ENCODE measurements at places on chromosomes 13 and 19.
A peak's percentile ranks its signal among the peaks of the same experiment; 100 is the strongest.

DNA sequence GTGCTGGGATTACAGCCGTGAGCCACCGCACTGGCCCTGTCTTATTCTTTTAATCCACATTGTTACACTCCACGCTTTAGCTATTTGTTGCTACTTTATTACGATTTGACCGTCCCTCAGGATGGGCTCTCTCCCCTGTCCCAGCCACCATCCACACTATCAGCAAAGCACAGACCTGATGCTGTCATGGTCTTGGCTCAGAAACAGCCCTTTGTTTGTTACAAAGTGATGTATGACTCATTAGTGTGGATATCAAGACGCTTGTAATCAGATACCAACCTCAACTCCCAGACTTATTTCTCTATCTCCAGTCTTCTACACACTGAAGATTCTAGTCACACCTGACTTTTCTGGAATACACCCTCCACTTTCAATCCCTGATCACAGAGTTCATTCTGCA, 84.6 kb upstream of the FREM2 start:
- no peak for DNase-seq

- DNase-seq, result peak; percentile 94
Observed at GRCh38 chr19:10095948-10096614, 6.4 kb downstream of the ANGPTL6 start.

GRCh38 chr19:38831142-38831605, 420 bp downstream of the ECH1 start:
- no peak for DNase-seq

GRCh38 chr13:113126265-113127150, 3.9 kb downstream of the F10 start:
- no peak for DNase-seq

DNA sequence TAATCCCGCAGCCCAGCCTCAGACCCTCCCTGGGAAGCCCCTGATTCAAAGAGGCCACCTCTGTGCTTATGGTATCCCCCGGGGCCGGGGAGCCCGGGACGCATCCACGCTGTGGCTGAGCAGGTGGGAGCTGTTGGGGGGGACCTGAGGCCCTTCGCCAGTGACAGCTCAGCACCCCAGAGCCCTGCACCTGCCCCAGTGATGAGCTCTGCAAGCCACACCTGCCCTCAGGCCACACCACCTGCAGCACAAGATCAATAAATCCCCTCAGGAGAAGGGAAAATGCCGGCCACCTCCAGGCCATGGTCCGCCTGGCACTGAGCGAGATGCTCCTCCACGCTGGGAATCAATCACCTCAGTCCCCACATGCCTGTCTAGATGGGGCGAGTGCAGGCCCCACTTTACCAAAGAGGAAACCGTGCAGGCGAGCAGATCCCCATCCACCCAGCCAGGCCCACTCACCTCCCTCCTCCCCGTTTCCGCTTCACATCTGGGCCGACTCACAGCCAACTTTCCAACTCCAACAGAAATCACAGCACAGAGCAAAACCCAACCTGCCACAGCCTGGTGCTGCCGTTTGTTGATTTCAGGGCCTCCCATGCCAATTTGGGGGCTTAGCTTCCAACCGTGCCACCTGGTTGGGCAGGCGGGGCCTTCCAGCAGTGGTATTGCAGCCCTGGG, 12.8 kb downstream of the MOB3A start:
- peak; percentile 71 for DNase-seq

GRCh38 chr13:61136093-61136492, 279.6 kb downstream of the PCDH20 start:
- no peak for DNase-seq

- no peak for DNase-seq
Observed at GRCh38 chr13:112893570-112894422, 75.2 kb upstream of the MCF2L start.

DNA sequence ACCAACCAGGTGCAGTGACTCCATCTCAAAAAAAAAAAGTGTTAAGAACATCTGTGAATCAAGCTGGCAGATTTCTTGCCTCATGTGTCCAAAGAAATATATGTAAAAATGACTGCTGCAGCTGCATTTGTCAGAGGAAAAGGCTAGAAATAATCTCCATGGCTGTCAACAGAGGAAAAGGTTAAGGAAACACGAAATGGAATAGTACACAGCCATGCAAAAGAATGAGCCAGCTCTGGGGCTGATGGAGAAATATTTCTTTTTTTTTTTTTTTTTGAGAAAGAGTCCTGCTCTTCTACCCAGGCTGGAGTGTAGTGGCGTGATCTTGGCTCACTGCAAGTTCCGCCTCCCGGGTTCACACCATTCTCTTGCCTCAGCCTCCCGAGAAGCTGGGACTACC, 6.6 kb downstream of the RAB3D start:
- no peak for DNase-seq

- no peak for DNase-seq
Observed at GRCh38 chr19:571566-571974, 826 bp upstream of the BSG start.

DNA sequence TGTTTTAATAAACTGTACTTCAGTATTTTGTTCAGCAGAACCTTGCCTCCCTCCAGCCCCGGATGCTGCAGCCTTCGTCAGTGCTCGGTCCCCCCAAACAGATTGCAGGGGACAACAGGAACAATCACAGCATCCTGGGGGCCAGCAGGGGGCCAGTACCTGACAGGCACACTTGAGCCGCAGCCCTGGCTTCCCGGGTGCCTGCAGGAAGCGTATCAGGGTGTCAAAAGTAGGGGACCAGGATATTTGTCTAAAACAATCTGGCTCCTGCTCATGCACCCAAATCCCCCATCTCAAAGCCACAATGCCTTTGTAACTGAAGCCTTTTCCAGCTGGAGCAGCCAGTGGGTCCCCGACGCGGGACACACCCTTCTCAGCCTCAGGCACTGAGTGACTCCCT, 167.5 kb upstream of the TSHZ3 start:
- no peak for DNase-seq

GRCh38 chr13:78659450-78659730, 435 bp upstream of the OBI1 start:
- DNase-seq, result no peak

DNA sequence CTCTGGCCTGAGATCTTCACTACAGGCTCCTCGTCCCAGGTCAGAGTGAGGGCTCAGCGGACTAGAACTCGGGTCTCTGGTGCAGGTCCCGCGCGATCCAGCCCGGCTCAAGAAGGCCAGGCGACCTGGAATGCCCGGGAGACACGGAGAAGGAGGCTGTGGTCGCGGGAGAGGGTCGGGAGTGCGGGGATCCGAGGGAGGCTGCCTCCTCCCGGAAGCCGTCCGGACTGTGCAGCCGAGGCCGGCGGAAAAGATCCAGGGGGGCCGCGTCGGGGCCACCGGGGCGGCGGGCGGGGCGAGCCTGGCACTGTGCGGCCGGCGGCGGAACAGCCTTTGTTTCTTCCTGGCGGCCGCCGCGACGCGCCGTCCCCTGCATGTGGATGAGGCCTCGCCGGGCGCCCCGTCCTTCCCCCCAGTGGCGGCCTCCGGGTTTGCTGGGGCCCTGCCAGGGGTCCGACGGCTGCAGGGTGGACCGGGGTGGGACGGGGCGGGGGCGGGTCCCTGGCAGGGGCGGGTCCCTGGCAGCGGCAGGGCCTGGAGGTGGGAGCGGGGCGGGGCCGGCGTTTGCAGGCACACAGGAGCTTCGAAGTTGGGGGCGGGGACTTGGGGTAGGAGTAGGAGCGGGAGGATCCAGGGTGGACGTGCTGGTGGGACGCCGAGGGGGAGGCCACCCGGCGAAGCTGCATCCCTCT, 1.0 kb upstream of the SLC7A10 start:
- no peak for DNase-seq

DNA sequence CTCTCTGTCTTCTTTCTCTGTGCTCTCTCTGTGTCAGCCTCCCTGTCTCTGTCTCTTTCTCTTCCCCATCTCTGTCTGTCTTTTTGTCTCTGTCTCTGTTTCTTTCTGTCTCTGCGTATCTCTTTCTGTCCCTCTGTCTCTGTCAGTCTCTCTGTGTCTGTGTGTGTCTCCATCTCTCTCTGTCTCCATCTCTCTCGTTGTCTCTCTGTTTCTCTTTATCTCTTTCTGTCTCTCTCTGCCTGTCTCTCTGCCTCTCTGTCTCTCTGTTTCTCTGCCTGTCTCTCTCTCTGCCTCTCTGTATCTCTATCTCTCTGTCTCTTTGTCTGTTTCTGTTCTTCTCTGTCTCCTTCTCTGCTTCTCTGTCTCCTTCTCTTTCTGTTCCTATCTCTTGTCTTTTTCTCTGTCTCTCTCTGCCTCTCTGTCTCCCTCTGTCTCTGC, 15.7 kb upstream of the TCF3 start:
- no peak for DNase-seq

DNA sequence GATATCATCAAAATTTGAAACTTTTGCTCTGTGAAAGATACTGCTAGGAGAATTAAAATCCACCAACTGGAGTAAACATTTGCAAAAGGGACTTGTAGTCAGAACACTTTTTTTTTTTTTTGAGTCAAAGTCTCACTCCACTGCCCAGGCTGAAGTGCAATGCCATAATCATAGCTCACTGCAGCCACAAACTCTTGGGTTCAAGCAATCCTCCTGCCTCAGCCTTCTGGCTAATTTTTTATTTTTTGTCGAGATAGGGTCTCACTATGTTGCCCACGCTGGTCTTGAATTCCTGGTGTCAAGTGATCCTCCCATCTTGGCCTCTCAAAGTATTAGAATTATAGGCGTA, 9.7 kb downstream of the ELAVL1 start:
- DNase-seq, result no peak

- no peak for DNase-seq
Observed at GRCh38 chr19:29275266-29275665, 62.3 kb upstream of the UQCRFS1 start.

GRCh38 chr13:44243198-44243857, 130.3 kb upstream of the SERP2 start:
- no peak for DNase-seq

DNA sequence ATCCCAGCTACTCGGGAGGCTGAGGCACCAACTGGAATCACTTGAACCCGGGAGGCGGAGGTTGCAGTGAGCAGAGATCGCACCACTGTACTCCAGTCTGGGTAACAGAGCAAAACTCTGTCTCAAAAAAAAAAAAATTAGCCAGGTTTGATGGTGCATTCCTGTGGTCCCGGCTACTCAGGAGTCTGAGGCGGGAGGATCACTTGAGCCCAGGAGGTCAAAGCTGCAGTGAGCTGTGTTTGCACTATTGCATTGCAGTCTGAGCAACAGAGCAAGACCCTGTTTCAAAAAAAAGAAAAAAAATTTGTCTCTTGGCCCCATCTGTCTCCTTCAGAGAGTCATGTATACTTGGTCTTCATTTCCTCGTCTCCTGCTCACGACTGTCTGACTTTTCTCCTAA, 1.6 kb downstream of the CCDC97 start:
- DNase-seq, result no peak

DNA sequence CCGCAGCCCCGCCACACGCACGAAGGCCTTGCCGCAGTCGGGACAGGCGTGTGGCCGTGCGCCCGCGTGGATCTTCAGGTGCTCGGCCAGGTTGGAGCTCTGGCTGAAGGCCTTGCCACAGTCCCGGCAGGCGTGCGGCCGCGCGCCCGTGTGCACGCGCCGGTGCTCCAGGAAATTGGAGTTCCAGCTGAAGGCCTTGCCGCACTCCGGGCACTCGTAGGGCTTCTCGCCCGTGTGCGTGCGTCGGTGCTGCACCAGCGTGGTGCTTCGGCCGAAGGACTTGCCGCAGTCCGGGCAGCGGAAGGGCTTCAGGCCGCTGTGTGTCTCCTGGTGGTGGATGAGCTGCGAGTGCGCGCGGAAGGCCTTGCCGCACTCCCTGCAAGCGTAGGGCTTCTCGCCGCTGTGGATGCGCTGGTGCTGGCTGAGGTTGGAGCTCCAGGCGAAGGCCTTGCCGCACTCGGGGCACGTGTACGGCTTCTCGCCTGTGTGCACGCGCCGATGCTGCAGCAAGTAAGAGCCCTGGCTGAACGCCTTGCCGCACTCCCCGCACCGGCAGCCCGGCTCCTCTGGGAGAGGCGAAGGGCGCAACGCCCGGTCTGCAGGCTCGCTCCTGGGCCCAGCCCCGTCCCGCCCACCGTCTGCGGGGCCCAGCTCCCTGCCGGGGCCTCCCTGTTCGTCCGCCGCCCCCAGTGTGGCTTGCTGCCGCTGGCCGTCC, 3.6 kb upstream of the A1BG start:
- no peak for DNase-seq

GRCh38 chr13:39895254-39895653, 239.8 kb downstream of the COG6 start:
- DNase-seq, result no peak

DNA sequence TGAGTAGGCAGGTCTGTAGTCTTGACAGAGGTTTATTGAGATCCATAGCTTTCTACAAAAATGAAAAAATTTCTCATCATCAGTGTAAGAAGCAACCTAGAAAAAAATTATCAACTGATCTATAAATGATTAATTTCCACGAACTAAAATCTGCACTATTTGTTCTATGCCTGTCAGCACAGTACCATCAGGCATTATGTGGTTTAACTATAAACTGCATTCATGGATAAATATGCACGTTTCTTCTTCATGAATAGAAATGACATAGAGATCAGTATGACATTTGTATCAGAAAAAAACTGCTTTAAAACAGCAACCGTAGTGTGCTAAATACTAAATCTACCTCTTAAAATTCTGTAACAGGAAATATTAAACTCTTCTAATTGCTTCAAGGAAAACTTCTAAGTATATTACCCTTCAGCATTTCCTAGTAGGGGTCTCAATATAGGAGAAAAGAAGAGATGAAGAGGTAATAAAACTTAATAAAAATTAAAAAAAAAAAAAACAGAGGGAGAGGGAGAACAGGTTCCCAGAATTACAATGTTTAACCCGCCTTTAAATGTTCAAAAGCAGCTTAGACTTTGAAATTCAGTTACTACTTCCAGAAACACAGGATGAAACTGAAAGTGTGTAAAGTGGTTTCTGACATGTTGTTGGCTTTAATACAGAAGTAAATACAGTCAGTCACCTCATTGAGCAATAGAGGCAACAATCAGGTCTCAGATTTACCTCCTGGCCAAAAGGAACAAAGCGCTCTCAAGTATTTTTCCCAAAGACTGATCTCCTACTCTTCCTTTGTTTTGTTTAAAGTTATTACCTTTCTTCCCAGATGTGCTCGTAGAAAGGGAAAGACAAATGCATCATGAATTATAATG, 144.4 kb downstream of the DIAPH3 start:
- DNase-seq, result no peak
